ENCODE measurements at places on chromosomes 4 and X.

- no peak for DNase-seq
Measured at GRCh38 chr4:154807042-154807630, 26.1 kb downstream of the RBM46 start.

- peak; percentile 30 for DNase-seq
Measured at GRCh38 chr4:47490550-47490949, 5.5 kb downstream of the ATP10D start.

DNA sequence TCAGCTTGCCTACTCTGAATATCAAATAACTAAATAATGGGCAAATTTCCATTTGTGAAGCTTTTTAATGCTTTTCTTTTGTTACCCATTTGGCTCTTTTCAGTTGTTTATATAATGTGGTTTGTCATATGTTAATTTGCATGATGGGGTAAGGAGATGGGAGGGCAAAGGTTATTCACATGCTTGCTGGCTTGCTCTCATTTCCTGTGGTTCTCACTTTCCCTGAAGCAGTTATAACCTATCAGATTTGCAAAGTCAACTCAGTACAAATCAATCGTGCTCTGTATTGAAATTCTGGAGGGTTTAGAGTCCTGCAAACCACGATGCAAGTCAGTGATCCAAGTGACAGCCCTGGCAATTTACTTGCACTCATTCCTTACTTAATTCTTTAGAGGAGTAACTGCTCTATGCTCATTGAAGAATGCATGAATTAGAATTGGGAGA, 711.2 kb downstream of the ADGRL3 start:
- peak; percentile 28 for DNase-seq

- no peak for DNase-seq
Measured at GRCh38 chr4:169275180-169275579, 4.4 kb upstream of the SH3RF1 start.

DNA sequence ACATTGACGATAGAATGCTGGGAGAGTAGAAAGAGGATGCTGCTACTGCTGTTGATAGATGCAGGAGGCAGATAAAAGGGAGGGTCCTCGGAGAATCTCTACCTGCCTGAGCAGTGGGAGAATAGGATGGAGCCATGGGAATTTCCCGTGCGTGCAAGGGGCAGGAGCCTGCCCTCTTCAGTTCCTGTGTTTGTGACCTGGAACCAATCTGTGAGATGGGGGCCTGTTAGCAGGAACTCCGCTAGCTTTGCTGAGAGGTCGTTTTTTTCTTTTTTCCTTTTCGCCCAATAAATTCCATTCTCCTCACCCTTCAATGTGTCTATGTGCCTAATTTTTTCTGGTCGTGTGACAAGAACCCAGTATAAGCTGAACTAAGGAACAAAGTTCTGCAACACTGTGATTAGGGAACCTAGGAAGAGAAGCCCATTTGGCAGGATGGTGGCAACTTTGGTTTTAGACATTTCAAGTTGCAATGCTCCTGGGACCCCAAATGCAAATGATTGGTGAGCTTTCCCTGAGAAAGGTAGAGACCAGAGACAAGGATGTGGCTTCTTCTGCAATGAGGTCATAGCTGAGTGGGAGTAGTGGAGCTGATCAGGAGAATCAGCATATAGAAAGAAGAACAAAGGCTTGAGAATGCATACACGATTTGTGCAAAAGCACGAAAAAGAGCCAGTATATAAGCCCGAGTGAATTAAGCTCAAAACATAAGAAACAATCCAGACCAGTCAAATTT, 23.9 kb downstream of the SLC39A8 start:
- no peak for DNase-seq

- DNase-seq = no peak
Measured at GRCh38 chrX:56268888-56269287, 36.7 kb downstream of the KLF8 start.

DNA sequence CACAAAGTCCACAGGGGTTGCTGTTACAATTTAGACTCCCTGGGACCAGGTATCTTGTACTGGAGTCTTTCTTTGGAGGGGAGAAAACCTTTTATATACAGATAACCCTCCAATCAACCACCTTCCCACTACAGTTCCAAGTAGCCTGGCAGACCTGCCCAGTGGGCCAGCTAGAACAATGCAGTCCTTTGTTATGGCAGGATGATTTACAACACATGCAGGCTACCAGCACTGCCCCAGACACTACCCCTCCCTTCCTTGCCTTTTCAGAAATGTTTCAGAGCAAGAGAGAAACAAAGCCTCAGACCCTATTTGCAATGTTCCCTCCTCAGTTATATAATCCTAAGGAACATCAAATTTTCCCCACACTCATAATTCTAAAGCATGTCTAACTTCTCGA, 11.1 kb downstream of the RASL11B start:
- DNase-seq = peak; percentile 55

DNA sequence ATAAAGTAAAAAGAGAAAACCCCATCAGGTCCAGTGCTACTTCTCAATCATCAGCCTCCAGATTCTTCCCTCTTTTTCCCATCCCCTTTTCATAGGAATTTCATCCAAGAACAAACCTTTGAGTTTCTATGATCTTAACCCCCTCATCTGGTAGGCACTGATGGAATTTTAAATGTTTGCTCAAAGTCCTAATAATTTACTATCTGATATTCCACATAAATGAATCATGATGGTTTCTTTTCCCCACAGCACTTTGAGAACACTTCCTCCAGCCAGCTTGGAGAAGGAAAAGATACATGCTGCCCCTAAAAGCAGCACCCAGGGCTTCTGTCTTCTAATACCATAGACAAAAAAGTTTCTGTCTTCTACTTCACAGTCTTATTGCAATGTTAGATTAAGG, 19.4 kb upstream of the KLHL8 start:
- no peak for DNase-seq

GRCh38 chr4:128355305-128355704, 67.7 kb upstream of the PGRMC2 start:
- no peak for DNase-seq

GRCh38 chr4:78331965-78332364, 219.6 kb upstream of the ANXA3 start:
- DNase-seq = no peak

DNA sequence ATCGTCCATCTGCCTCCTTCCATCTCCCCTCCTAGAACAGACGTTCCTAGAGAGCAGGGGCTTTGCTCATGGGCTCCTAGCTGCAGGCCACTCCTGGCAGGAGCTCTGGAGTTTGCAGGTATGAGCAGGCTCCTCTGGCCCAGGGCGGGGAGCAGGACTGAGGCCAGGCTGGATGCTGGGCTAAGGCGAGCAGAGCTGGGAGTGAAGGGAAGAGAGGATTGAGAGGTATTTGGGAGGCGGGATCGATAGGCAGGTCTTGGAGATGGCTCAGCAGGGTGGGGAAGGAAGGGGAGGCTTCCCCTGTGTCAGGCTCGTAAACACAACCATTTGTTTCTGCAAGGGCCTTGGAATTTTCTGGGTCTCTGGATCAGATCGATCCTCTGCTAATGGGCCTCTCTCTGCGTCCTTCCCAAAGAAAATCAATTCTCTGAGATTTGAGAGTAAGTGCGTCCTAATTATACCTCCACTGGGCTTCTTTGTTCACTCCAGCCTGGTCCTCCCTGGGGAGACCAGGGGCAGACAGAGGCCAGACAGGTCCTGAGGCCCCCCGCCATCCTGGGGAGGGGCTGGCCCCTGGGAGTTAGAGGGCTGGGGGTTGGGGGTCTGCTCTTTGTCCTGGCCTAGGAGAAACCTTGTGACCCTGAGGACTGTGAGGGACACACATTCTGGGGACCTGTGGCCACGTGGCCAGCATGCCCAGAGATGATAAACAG, 94.8 kb upstream of the PSAPL1 start:
- DNase-seq = peak; percentile 53

- DNase-seq = peak; percentile 40
Measured at GRCh38 chr4:52868133-52868532, 6.0 kb downstream of the RASL11B start.

- DNase-seq = no peak
Measured at GRCh38 chrX:115177932-115178331, 11.3 kb upstream of the RBMXL3 start.

DNA sequence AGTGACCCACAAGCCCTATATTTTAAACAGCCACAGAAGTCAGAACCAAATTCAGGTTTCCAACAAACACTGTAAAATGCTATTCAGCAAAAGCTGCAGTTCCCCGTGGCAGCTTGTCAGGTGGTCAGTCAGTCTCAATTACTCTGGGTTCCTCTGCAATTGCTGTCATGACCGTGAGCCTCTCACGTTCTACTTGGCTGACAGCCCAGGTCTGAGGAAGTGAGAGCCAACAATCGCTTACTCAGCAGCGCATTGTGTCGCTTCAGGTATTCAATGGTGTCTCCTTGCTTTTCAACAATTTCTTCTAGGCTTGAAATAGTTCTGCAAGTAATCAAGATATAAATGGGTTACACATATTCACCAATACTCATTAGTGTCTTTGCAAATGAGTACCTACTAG, 25.8 kb downstream of the TRIM75 start:
- no peak for DNase-seq

- no peak for DNase-seq
Measured at GRCh38 chr4:173934201-173934600, 349.3 kb downstream of the FBXO8 start.

DNA sequence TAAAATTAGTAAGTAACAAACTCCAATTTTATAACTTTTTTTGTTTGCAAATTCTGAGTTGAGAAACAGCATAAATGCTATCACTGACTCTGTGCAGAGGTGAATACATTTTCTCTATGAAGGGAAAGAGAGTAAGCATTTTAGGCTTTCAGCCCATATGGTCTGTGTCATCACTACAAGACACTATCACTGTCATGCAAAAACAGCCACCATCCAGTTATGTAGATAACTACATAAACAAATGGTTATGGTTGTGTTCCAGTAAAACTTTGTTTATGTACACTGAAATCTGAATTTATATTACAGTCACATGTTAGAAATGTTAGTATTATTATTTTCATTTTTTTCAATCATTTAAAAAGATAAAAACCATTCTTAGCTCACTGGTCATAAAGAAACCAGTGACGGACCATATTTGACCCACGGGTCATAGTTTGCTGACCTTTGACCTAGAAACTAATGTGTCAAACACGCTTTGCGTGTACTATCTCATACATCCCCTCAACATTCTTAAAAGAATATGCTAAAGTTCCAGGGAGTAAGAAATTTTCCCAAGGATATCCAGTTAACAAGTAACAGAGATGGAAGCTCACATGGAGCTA, 29.1 kb downstream of the RASGEF1B start:
- no peak for DNase-seq

- DNase-seq = no peak
Measured at GRCh38 chr4:153668647-153669046, 15.4 kb upstream of the TLR2 start.

GRCh38 chrX:1444561-1445500, 7.9 kb downstream of the ASMTL start:
- DNase-seq = peak; percentile 1

DNA sequence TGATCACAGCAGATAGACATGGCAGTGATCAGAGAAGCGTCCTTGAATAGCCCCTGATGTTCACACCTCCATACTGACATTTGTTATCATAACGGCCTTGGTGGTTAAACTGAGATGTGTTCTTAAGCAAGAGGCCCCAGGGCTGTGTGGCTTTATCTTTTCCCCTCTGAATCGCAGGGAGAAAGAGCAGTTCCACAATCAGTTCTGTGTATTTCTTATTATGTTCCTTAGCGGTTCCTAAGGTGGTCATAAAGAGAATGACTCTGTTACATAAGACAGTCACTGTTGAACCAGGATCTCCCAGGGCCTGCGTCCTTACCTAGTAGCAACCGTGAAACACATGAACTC, 52.8 kb upstream of the CBR4 start:
- no peak for DNase-seq

- no peak for DNase-seq
Measured at GRCh38 chrX:37712458-37712857, 26.9 kb downstream of the XK start.

- no peak for DNase-seq
Measured at GRCh38 chr4:91846233-91846632, 457.5 kb upstream of the GRID2 start.

GRCh38 chrX:32126997-32127396, 1055.2 kb upstream of the FTHL17 start:
- no peak for DNase-seq

GRCh38 chr4:113978105-113978504, 1.3 kb downstream of the ARSJ start:
- DNase-seq = no peak

DNA sequence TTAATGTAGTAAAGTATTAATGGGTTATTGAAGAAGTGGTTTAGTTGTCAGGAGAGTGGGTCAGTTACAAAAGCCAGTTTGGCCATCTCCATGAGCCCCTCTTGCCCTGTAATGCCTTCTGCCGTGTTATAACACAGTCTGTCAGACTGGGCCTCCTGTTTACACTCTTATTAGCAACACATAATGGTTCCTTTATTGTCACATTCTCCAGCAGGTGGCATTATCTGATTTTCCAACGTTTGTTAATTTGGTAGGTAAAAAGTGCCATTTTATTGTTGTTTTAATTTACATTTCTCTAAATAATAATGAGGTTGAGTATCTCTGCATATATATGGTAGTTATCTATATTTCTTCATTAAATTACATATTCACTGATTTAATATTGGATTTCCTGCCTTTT, 560.8 kb downstream of the FGF13 start:
- peak; percentile 4 for DNase-seq

DNA sequence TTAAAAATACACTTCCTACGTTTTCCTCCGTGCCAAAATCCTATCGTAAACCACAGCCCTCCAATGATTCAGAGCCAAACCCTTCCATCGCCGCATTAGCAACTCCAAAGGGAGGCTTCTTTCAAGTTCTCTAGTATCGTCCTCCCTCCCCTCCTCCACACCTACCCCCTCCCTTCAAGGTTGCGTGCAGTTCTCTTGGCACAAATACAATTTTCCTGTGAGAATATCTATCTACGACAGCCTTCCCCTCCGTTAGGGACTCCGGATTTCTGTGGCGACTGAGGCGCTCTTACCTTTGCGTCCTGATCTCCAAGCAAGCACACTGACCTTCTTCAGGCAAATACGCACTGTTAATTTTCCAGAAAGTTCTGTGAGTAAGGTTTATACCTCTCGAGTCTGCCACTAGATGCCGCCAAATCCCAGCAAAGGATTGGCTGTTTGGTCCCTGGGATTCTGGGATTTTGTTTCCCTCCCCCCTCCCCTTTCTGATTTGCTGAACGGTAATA, 1.2 kb upstream of the MORF4L2 start:
- peak; percentile 33 for DNase-seq

GRCh38 chr4:21469438-21470300, 478.9 kb downstream of the KCNIP4 start:
- peak; percentile 14 for DNase-seq

GRCh38 chr4:53484911-53485657, 106.2 kb downstream of the LNX1 start:
- DNase-seq = no peak

GRCh38 chr4:183601381-183601780, 57.6 kb downstream of the RWDD4 start:
- no peak for DNase-seq

DNA sequence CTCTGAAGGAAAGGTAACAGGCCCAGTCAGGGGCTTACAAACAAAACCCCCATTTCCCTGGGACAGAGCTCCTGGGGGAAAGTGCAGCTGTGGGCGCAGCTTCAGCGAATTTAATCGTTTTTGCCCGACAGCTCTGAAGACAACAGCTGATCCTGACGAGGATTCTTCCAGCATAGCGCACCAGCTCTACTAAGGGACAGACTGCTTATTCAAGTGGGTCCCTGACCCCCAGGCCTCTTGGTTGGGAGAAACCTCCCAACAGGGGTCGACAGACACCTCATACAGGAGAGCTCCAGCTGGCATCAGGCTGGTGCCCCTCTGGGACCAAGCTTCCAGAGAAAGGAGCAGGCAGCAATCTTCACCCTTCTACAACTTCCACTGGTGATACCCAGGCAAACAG, 486.7 kb downstream of the PRR32 start:
- DNase-seq = no peak

Data from iPS-NIHi11 (cell line).